Effector memory CD8-positive, alpha-beta T cell (primary cell): ENCODE measurements at places on chromosomes 6 and 20.

DNA sequence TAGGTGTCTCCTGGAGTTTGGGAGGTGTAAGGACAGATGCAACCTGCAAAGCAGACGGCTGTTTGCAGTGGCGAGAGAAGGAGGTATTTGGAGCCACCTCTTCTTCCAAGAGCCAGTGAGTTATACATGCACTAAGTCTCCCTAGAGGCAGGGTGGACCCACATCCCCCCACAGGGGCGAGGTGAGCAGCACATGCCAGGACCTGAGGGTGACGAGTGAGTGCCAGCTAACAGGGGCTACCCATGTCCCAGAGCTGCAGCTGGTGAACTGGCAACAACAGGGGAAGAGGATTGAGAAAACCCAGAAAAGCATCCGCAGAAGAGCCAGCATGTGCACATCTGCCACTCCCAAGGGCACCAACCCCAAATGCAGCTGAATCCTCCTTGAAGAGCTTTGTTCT is 95.1 kb downstream of the CD83 start:
- DNase-seq: no peak

- no peak for DNase-seq
Observed at GRCh38 chr20:62753626-62754025, 42.6 kb upstream of the MRGBP start.

DNA sequence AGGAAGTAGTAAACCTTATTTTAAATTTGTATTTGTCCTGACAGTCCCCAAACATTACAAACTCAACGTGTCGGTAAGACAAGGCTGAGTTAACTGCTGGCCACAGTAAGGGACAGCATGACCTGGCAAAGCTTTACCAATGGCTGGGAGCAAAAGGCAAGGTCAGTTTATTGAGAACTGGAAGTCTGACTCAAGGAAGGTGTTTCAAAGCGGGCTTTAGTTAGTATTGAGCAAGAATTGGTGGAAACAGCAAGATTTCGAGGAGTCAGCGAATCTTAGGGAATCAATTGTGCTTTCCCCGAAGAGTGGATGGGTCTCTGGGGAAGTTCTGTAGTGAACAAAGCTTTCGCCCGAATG is 885 bp upstream of the GZF1 start:
- DNase-seq: no peak

DNA sequence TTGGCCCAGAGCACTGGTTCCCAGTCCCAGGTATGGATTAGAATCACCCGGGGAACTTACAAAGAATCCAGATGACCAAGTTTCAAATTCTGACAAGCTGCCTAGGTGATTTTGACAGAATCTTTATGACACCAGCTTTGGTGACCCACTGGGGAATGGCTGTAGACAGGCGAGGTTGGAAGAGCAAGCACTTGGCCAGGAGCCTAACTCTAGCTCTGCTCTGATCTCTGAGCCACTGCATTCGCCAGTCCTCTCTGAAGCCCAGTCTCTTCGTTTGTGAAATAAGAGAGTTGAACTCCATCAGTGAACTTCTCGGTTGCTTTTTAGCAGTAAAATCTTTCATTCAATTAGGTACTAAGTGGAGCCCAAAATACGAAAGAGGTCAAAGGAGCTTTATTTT is 161.2 kb downstream of the VEGFA start:
- DNase-seq: no peak

DNA sequence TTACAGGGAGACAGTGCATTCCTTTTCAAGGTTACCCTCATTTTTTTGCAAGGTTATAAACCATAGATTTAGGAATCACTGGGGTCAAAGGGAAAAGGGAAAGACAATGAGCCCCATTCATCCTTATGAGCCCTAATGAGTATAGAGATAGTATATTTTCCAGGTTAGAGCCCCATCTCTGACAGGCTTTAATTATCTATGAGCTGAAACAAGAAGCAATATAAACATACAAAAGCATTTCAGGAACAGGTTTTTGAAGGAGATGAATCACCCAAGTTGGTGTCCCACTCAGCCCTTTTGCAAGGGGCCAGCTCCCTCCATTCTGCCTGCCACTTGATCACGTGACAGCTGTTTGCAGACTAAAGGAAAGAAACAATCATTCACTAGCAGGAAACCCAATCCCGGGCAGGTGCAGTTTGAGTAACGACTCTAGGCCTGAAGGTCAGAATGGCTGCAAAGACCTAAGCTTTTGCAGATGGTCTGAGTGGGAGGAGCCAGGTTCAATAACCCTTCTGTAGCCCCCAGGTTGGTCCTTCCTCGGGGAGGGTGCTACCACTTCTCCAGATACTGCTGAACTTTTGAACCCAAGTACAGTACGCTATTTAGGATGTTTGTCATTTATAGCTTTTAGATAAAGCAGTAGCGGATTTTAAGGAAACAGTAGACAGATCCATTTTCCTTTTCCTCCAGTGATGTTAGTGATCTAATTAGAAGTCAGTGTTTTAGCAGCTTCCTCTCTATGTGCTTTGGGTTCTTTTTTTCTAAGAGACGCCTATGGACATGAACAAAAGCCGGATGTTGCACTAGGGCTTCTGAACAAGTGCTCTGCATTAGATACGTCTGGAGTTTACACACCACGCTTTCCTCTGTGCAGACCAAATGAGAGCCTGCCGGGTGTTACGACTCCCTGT is 253.2 kb downstream of the SOX4 start:
- no peak for DNase-seq

DNA sequence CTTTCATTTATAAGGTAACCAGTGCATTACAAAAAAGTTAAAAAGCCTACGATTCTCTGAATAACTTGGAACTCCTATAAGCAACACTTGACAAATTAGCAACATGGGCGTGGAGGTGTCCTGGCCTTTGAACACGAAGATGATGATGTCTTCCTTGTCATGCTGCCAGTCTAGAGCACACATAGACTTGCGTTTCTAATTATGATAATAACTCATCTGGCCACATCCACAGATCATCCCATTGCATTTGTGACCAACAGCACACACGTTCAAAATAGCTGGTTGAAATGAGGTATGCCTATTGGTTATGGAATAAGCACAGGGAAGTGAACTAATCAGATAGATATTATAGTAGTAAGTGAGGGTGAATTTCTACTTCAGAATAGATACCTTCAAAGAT is 608.9 kb downstream of the PRKN start:
- DNase-seq: no peak

DNA sequence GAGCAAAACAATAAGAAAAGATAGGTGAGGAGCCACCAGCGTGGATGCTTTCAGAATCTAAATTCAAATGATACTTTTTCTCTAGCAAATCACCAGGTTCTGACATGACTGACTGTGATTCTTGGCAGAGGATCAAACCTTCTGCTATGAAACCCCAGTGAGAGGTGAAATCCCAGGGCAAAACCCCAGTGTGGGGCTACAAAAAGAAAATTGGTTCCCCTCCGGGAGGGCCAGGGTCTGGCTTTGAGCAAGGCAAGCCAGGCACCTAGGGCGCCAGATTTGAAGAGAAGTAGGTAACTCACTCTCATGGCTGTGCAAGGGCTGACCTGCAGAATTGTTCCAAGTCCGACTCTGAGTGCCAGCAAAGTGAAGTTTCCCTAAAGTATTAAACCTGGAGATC is 20.2 kb upstream of the RALGAPA2 start:
- no peak for DNase-seq

DNA sequence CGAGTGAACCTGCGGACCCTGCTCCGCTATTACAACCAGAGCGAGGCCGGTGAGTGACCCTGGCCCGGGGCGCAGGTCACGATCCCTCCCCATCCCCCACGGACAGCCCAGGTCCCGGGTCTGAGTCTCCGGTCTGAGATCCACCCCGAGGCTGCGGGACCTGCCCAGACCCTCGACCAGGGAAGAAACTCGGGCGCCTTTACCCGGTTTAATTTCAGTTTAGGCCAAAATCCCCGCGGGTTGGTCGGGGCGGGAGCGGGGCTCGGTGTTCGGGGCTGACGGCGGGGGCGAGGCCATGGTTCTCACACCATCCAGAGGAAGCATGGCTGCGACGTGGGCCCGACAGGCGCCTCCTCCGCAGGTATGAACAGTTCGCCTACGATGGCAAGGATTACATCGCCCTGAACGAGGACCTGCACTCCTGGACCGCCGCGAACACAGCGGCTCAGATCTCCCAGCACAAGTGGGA is 46.9 kb upstream of the TRIM26 start:
- DNase-seq: peak; percentile 4

DNA sequence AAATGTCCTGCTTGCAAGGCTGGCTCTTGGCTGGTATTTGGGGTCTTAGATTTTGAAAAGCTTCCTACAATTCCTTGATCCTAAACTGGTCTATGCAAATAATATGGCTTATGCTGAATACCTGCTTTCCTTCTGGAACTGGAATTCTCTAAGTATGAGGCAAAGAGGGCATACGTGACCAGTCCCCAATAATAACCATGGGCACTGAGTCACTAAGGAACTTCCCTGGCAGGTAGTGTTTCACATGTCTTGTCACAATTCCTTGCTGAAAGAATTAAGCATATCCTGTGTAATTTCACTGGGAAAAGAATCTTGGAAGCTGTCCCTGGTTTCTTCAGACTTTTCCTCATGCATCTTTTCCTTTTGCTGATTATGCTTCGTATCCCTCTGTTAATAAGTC is 106.5 kb downstream of the MMS22L start:
- no peak for DNase-seq
